ENCODE measurements at places on chromosomes 7 and 10.

GRCh38 chr10:26555719-26556368 lies 117.7 kb downstream of the APBB1IP start:
- peak; percentile 26 for DNase-seq

DNA sequence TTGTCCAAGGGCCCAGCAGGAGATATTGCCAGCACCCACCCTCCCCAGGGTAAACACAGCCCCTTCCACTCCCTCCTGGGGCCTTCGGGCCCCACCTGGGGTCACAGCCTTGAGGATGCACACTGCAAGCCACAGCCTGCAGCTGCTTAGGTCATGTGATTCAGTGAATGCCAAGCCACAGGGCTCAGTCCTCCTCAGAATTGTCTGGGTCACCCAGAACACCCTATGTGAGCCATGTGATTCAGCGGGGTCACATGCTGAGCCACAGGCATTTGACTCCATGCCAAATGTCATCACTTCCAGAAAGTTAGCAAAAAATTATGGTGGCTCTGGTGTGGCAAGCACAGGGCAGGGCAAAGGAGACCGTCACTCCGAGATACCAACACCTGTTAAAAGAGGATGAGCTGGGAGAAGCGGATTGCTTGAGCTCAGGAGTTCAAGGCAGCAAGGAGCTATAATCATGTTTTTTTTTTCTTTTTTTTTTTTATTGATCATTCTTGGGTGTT lies 17.2 kb upstream of the PSAP start:
- DNase-seq = no peak

DNA sequence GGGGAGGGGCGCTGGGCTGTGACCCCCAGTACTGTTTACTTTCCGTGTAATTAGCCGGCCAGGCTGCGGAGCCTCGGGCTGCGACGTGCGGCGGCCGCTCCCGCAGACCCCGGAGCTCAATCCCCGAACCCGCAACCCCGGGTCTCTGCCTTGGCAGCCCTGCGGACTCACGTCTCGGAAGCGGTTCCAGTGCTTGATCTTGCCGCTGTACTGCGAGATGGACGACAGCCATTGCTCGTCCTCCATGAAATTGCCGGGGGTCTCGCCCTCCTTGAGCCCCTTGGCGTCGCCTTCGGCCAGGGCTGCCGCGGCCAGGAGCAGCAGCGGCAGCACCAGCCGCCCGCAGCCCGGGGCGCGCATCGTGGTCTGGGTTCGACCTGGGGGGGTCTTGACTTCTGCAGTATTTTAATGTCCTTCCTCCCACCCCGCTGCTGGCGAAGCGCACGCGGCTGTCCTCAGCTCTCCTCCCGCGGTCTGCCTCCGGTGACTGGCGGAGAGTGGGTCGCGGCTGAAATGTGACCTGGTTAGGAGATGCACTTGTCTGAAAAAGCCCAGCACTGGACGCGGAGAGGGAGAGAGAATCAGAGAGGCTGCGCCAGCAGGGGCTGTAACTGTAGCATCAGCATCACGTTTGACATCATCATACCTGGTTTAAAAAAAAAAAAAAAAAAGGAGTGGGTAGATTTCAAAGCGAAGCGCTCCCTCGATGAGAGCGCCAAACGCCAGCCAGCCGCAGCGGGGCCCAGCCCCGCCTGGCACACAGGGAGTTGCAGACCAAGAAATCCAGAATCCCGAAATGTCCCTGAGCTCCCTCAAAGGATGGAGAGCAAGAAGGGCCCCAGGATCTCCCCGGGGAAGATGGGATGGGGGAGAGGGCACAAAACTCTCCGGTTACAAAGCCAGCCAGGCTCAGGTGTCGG lies at the start of gene SPOCK2:
Gene SPOCK2, minus strand, starts transcription at position 583 of the 920 bp plus-strand sequence. Its CDS starts 223 bp downstream, at position 360.
- DNase-seq = peak; percentile 91

DNA sequence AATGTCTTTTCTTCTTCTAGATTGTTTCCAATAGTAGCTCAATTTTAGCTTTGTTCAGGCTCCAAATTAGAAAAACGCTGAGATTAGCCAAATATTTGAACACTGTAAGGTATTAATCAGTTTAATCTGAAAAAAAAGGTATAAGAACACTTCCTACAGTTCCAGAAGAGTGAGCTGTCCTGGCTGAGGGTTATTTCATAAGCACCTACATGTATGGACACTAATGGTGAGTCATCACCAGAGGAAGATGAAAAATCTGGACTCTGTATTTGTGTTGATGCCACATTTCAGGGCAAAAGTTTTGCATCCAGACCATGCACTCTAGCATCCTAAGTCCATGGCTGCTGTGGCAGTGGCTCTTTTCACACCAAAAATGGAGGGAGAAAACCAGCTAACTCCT lies 189.5 kb downstream of the ANKRD30A start:
- DNase-seq = no peak

DNA sequence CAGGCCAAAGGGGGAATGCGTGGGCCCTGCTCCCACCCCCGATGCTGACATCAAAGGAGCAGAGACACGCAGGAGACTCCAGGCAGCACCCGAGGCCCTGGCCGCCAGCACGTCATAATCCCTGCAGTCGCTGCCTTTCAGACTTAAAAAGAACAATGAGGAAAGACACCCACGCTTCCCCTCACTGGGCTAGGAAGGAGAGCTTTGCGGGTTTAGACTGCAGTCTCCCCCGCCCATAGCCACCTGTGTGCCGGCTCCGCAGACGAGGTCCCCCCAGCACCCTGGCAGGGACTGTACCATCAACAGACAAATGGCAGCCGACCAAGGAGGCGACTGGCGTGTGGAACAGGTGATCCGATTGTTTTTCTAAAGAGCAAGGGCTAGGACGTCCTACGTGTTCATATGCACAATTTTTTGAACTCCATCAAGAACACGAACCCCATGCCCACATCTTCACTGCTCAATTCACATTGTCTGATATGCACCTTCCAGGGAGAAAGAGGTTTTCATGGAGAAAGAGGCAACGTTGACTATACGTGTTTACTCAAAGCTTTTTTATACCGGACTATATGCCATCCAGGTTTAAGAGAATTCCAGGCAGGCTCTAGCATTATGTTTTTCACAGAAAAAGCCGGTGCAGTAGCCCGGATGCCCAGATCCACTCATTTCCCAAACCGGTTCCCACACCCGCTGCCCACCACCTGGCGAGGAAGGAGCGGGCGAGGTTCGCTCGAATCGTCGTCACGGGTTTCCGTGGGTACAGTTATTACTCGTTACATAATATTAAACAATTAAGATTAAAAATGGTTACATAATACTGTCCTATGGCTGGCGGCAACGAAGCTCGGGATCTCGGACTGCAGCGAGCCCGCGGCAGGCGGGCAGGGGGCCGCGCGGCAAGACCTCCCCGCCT lies 1.1 kb downstream of the GRB10 start:
- DNase-seq = no peak

- DNase-seq = peak; percentile 46
Measured at GRCh38 chr10:50421026-50421719, 169.9 kb upstream of the ASAH2 start.

- no peak for DNase-seq
Measured at GRCh38 chr7:154990964-154991540, 11.9 kb downstream of the PAXIP1 start.

GRCh38 chr7:70711452-70711851 lies 420.5 kb upstream of the GALNT17 start:
- no peak for DNase-seq

- DNase-seq = peak; percentile 18
Measured at GRCh38 chr7:140625908-140626868, 14.4 kb downstream of the DENND2A start.

GRCh38 chr10:72552857-72553256 lies 73.0 kb downstream of the MICU1 start:
- DNase-seq = no peak

DNA sequence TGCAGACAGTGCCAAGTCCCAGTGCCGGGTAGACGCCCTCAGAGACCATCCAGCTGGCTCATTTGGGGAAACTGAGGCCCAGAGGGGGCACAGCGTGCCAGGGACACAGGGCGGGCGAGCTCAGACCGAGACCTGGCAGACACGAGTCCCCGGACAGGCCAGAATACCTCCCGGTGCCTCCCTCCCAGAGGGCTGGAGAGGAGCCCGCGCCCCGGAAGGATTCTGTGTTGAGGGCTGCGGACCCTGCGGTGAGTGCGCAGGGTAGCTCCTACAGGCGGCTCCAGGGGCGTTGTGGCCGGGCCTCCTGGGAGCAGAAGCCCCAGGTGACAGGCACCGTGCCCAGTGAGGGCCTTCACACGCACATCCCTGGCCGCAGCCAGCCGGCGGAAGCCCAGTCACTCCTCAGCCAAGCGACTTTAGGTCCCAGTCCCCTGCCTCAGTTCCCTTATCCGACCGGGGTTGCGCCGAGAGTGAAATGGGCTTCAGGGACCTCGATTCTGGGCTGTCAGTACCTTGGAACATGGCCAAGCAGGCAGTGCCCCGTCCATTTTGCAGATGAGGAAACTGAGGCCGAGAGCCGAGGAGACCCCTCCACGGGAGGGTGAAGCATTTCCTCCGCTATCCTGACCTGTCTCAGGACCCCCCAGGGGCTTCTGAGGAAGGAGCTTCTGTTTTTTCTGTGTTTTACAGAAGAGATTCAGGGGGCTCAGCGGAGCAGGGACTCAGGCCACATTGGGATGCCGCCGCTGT lies 73.6 kb downstream of the ELFN1 start:
- no peak for DNase-seq

GRCh38 chr10:18312374-18313139 lies 172.3 kb downstream of the CACNB2 start:
- DNase-seq = no peak

DNA sequence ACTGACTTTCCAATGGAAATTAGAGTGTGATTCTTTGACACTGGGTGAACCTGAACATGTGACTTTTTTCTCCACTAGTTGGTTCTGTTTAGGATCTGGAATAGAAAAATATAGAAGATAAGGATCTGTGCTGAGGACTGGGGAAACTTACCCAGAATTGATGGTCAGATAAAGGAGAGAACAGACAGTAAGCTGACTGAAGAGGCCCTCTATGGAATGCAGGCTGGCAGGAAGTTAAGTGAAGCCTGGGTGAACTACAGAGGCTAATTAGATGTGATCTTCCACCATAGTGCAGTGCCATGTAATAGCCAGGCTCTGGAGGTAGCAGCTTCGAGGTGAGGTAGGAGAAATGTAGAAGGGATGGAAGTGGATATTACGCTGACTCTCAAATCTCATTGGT lies 455.3 kb downstream of the PLXDC2 start:
- DNase-seq = no peak

GRCh38 chr10:78565841-78566240 lies 502.9 kb upstream of the ZMIZ1 start:
- no peak for DNase-seq

DNA sequence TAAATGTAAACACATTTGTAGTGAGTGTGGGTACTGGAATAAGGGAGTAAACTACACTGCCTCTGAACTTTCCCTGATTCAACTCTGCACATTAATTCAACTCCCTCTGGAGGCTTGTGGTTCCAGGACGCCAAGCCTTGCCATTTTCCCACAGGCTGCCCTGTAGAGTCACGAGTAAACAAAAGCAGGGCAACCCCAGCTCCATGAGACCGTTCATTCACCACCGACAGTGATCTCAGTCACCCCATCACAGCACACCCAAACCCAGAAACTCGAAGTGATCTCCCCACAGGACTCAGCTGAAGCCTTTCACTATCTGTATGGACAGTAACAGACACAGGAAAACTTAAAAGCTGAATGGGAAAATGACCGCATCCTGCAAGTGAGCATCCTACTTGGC lies 218.8 kb upstream of the FRMD4A start:
- DNase-seq = no peak

GRCh38 chr10:8085251-8085650 lies 30.8 kb downstream of the GATA3 start:
- no peak for DNase-seq
